ENCODE measurements at places on chromosomes 2 and 18. TPM values are rescaled to one million over a fixed set of nuclear protein-coding genes. Genes with fewer than 3 reads are reported as not detected.
A peak's percentile ranks its signal among the peaks of the same experiment; 100 is the strongest.

GRCh38 chr18:12589448-12589847 lies 68.5 kb downstream of the SPIRE1 start:
- no peak for DNase-seq

DNA sequence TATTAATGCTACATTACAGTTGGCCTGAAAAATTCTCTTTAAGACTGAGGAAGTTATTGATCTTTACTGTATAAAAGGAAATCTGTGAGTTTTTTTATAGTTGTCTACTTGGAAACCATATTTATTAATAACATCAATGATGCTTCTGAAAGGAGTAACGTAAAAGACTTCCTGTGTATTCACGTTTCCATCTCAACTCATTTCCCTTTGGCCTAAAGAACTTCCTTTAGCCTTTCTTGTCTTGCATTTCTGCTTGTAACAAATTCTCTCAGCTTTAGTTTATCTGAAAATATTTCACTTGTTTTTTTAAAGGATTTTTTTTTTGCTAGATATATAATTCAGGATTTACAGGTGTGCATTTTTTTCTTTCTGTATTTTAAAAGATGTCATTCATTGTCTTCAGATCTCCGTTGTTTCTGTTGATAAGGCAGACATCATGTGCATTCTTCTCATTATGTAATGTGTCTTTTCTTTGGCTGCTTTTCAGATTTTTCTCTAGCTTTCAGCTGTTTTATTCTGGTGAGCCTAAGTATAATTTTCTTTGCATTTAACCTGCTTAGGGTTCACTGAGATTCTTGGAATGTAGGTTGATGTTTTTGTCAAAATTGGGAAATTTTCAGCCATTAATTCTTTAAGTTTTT lies 159.0 kb upstream of the DAPL1 start:
- no peak for DNase-seq

DNA sequence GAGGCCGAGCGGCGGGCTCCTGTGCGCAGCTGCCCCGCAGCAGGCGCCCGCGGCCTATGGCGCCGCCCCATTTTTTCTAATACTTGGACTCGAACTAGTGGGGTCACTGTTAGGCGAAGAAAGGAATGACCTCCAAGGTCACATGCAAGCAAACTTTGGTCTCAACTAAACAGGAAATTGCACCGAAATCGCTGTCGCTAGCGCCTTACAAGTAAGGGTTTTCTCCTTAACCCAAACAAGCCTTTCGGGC lies 339 bp downstream of the ACAA2 start:
- DNase-seq = peak; percentile 60

GRCh38 chr2:161068670-161069069 lies 91.6 kb upstream of the TANK start:
- no peak for DNase-seq

DNA sequence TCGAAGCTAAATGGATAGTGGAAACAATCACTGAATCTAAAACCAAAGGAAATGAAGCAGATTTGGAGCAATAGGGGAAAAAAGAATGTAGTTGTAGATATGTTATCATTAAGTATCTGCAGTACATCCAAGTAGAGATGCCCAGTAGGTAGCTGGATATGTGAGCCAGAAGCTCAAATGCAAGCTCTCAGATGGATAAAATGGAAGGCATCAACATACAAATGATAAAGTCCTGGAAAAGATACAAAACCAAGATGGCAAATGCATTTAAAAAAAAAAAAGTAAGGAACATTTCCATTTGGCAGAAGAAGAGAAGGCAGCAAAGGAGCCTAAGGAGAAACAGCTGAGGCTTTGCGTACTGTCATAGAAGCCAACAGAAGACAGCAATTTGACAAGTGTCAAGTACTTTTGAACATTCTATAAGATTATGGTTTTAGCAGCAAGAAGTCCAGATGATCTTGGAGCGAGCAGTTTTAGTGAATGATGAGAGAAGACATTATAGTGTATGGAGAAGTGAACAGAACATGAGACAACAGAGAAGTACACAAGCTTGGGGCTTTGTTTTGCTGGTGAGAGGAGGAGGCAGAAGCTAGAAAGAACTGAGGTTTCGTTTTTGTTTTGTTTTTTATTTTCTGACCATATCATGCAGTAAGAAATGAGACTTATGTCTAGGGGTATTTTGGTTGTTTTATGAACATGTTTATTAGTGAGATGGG lies 18.3 kb downstream of the ROCK2 start:
- no peak for DNase-seq

- no peak for DNase-seq
Observed at GRCh38 chr2:142873831-142874287, 3.6 kb upstream of the KYNU start.

- no peak for DNase-seq
Observed at GRCh38 chr2:215653344-215654030, 217.6 kb upstream of the FN1 start.

GRCh38 chr18:60146220-60146960 lies 226.2 kb downstream of the MC4R start:
- DNase-seq = no peak

- DNase-seq = peak; percentile 13
Observed at GRCh38 chr2:144288438-144288837, 231.5 kb downstream of the ZEB2 start.

- DNase-seq = no peak
Observed at GRCh38 chr18:50518787-50519546, 40.9 kb upstream of the MAPK4 start.

GRCh38 chr2:7237466-7237865 lies 320.3 kb downstream of the RNF144A start:
- DNase-seq = no peak

DNA sequence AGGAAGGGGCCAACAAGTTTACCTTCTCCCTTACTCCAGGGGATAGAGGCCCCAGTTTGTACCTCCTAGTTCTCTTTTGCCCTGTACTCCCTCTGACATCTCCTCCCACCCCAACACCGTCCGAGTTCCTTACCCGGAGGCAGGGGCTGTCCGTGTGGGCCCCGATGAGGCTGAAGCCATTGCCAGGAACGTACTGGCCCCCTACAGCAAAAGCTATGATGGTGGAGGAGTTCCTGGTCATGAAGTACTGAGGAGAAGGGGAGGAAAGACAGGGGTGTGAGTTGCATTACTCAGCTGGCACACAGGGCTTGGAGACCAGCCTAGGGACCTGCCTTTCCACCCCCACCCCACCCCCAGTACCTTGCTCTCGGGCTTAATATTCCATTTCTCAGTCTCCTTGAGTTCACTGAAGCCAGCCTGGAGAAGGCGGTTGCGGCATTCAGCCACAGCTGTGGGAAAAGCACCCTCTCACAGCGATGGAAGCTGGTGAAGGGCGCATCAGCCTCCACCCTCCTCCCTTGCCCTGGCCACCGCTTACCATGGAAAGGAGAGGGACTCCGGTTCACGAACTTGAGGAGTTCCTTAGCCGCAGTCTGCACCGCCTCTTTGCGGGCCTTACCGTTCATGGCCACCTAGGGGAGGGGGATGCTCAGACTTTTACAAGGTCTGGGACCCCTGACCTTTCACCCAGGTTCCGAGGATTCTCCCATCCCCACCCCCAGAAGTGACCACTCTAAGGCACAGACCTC lies 1.0 kb downstream of the DNPEP start:
- no peak for DNase-seq

DNA sequence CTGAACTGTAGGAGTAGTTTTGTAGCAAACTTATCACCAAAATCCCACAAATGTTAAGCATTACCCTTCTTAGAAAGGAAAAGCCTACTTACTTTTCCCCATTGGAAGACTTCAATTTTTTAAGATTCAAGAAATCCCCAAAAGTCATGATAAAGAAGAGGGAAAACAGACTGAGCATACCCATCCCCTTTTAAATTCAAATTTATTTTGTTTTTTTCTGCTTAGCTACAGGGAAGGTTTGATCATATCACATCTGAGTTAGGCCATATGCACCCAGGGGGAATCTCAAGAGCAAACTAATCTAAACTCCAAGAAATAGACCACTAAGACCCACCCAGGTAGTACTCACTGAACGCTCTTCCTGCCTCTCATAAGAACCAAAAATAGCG lies 174.6 kb downstream of the TGIF1 start:
- DNase-seq = no peak

- no peak for DNase-seq
Observed at GRCh38 chr2:198356157-198356556, 551.8 kb downstream of the PLCL1 start.

GRCh38 chr2:231803501-231804138 lies 17.4 kb downstream of the COPS7B start:
- DNase-seq = no peak

GRCh38 chr18:62610701-62611411 lies 88.0 kb downstream of the ZCCHC2 start:
- DNase-seq = peak; percentile 57

DNA sequence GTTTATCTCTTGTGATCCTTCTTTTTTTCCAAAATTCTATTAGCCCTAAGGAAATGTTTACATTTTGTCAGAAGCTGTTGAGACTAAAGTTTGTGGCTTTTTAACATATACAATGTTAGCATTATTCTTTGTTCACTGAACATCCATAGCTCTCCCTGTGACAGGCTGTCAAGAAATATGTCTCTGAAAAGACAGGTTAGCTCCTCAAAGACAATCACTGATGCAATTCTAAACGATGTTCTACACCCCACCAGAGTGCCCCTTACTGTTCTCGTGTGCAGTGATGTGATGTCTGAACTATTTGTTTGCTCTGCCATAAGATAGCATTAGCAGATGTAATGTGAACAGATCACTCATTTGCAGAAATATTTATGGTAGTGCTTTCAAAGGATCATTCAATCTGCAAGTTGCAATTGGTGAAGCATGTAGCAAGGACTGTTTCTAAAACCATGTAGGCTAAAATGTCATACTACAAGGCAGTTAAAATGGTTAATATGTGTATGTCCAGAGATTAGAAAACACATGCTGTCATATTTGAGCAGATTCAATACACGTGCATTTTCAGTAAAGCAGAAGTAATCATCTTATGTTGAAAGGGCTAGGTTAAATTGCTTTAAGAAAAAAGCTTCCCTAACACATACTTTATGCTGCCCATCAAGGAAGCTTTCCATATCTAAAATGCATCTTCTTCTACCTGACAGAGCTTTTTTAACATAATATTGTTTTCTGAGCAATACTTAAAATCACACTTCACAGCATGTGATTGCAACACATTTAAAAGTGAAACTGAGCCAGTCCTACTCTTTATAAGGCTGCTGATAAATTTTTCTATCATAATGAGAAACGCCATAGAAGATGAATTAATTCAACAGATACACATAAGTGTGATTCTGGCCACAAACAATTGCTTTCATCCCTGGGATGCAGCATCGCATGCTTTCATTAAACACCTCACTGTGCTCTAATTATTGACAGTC lies 285.7 kb upstream of the UBE2E3 start:
- DNase-seq = no peak

- no peak for DNase-seq
Observed at GRCh38 chr2:190701586-190701985, 52.7 kb downstream of the NAB1 start.

The C2orf74 gene
- 4.3 TPM for total RNA-seq

The IL18RAP gene
- total RNA-seq = not detected

The PER2 gene
- total RNA-seq = 4.6 TPM

The UGT1A3 gene
- not detected for total RNA-seq

The AOX1 gene
- 5.0 TPM for total RNA-seq

The CNDP1 gene
- total RNA-seq = not detected

The CFAP210 gene
- 0.08 TPM for total RNA-seq

The LCT gene
- not detected for total RNA-seq

The ZDBF2 gene
- total RNA-seq = 35.6 TPM

The LDLRAD4 gene
- 1.9 TPM for total RNA-seq

The RAB6C gene
- total RNA-seq = not detected

The TANK gene
- 27.7 TPM for total RNA-seq

The LYPD6 gene
- 10.9 TPM for total RNA-seq

Data from GM23338 (cell line).